ENCODE measurements at places on chromosomes 1 and 21.

DNA sequence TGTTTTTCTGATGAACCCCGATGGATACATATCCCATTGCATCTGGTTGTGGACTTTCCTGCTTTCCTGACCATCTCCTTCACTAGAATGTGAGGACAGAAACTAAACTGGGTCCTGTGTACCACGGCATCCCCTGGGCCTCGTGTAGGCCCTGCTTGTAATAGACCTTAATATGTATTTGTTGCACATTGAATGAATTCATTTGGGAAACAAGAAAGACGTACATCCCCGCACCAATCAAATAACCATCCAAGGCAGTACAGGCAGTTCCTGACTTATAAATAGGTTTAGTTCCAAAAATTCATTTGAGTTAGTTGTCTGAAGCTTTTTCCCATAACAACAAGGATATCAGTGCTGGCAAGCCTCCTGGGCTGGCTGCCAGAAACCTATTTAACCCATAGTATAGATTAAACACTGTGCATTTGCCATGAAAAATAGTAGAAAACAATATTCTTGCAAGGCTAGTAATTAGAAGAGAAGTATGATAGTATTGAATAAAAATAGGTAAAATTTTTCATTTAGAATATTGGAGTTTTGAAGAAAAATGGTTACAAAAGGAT is 81.8 kb upstream of the CD34 start:
- DNase-seq, result no peak

- DNase-seq, result no peak
Observed at GRCh38 chr1:225735252-225736149, 42.1 kb upstream of the SRP9 start.

- DNase-seq, result no peak
Observed at GRCh38 chr1:119093721-119094120, 46.7 kb downstream of the WARS2 start.

DNA sequence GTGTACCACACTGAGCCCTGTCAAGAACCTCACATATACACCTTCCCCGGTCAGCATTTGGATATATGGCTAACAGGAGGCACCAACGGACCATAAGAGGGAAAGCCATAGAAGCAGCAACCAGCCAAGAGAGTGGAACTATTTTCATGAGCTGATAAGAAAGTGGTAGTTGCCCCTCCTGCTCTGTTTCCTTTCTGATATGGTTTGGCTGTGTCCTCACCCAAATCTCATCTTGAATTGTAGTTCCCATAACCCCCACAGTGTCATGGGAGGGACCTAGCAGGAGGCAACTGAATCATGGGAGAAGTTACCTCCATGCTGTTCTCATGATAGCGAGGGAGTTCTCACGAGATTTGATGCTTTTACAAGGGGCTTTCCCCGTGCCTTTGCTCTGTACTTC is 366.1 kb upstream of the DAB1 start:
- DNase-seq, result no peak

DNA sequence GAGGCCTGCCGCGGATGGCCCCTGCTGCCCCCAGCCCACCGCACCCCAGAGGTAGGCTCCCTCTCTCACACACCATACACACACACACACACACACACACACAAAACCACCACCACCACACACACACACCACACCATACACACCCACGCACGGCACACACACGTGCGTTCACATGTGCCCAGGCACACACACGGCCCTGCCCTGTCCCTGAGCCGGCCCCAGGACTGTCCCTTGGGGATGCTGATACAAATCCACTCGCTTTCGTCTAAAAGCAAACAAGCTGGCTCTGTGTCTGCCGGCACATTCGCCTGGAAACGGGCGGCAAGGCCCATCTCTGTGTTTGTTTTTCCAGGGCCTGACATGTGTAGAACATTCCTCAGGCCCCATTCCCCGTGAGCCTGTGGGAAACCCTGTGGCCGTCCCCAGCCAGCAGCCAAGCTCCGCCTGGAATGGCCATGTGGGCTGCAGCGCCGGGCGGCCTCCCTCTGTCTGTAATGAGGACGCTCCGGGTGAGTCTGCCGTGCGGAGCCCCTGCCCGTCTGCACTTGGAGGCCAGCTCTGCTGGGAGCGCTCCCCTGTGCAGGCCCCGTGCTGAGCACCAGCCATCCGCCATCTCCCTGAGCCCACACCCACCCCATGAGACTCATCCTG is 67.4 kb downstream of the DMRTB1 start:
- no peak for DNase-seq

DNA sequence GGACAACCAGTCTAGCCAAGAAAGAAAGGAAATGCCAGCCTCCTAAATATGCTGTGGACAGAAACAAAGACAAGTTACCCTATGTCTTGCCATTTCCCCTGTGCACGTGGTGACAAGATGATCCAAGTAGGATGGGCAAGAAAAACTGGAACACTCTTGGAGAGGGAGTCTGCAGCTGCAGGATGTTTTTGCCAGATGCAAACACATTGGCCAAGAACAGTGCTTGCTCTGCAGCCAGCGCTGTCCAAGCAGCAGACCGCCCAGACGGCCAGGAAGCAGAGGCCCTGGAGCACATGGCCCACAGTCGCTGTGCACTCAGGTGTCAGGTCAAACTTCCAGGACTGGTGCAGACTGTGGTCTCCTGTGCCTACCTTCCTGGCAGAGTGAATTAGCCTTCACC is 189.3 kb downstream of the SLC35F3 start:
- DNase-seq, result no peak

GRCh38 chr21:41520560-41521442 is 12.8 kb upstream of the TMPRSS2 start:
- no peak for DNase-seq

DNA sequence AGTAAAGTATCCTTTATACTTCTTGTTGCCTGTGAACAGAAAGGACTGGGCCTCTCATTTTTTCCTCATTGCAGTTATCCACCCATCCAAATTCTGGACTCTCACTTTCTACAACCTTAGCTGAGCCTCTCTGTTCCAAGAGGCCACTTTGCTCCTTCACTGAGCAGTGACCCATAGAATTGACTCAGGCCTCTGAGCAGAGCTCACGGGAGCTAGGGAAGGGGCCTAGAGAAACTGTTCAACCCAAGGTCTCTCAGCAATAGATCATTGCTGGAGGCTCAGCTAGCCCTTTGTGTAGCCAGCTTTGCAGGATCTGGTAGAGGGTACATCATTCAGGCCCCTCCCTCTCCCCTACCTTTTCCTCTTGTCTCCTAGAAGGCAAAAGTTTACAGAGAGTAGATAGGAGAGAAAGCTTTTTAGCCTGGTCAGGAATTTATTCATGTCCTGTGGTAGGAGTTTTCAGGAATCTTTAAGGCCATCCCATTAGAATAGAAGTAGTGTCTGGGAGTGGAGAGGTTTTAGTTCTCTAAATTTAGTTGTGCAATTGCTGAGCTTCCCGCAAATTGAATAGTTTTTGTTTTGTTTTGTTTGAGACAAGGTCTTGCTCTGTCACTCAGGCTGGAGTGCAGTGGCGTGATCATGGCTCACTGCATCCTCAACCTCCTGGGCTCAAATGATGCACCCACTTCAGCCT is 6.7 kb downstream of the INTS3 start:
- DNase-seq, result no peak

- no peak for DNase-seq
Observed at GRCh38 chr1:231632119-231632518, 5.5 kb downstream of the DISC1 start.

DNA sequence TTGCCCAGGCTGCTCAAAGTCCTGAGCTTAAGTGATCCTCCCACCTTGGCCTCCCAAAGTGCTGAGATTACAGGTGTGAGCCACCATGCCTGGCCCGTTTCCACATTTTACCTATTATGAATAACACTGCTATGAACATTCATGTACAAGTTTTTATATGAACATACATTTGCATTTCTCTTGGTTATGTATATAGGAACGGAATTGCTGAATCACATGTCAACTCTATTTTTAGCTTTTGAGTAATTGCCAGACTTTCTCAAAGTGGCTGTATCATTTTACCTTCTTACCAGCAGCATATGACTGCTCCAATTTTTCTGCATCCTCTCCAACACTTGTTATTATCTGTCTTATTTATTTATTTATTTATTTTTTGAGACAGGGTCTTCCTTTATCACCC is 2.7 kb downstream of the SPATA21 start:
- DNase-seq, result no peak

DNA sequence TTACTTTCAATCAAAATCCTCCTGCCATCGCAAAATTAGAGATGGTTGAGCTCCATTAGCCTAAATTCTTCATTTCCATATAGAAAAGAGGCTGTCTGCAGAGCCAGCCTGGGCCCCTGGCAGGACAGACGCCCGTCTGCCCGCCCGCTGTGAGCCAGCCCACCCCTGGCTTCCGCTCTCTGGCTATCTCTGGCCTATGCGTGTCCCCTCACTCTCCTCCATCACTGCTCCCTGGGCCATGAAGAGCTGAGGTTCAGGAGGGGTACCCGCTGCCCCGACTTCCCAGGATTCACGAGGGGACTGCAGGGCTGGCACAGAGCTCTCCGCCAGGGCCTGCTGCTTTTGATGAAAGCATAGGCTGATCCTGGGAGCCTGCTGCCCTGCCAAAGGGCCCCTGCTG is 117.6 kb downstream of the CASZ1 start:
- DNase-seq, result no peak

GRCh38 chr21:45533846-45534635 is 8.2 kb downstream of the SLC19A1 start:
- no peak for DNase-seq

DNA sequence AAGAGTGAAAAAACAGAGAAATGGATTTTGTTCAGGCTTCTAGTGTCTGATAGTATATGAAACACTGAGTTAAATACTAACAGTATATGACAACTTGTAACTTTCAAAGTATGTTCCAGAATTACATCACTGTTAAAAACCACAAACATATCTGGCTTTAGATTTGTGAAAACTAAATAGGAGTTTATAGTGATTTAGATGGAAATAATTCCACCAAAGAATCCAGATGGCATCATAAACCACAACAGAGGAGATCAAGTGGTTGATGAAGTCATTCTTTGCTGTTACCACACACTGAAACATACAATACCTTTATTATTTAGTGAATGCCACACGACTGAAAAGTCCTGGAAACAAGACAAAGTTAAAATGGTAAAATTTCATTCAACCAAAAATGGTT is 37.2 kb downstream of the ALG14 start:
- DNase-seq, result no peak

- DNase-seq, result no peak
Observed at GRCh38 chr1:195731385-195731784, 876.9 kb downstream of the KCNT2 start.

GRCh38 chr1:181033128-181033798 is 520 bp upstream of the MR1 start:
- DNase-seq, result no peak

DNA sequence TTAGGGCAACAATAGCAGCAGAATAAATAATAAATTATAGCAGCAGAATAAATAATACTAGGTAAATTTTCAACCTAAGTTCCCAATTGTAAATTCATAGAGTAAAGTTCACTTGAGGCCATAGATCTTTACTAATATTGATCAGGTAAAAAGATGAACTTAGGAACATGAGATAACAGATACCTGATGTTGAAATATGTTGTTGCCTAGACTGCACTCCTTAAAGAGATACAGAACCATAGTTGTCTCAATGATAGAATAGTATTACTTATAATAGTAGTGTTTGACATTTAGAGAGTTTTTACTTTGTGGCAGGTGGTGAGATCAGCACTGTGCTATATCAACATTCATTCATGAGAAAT is 378 bp upstream of the F13B start:
- no peak for DNase-seq

DNA sequence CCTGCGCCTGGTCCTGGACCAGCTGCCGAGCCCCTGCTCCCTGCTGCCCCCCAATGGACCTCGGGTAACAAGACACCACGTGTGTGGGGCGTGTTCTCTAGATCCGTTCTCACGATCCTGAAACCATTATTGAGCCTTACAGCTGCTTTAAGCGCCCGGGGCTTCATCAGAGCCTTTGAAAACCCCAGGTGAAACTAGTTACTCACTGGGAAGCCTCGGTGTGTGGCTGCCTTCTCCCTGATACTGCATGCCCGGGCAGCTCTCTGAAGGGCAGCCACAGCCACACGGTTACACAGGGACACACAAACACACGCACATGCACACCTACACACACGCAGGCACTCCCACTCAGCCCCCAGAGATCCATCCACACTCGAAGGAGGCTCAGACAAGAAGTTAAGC is 5.3 kb downstream of the HES2 start:
- no peak for DNase-seq

DNA sequence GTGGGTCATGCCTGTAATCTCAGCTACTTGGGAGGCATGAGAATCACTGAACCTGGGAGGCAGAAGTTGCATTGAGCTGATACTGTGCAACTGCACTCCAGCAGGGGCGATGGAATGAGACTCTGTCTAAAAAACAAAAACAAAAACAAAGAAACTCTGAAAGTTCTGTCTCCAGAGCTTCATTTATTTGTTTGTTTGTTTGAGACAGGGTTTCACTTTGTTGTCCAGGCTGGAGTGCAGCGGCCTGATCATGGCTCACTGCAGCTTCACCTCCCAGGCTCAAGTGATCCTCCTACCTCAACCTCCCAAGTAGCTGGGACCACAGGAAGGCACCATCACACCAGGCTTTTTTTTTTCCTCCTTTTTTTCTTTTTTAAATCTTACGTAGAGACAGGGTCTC is 191.8 kb upstream of the TNR start:
- DNase-seq, result no peak
